CD4-positive, alpha-beta T cell treated with Interleukin-1 beta for 1 hour (primary cell): ENCODE measurements at places on chromosomes 3 and 15.

- no peak for DNase-seq
These were observed 24.8 kb downstream of the TPM1 start for GRCh38 chr15:63067306-63067705.

GRCh38 chr15:78213956-78214355 lies 20.4 kb downstream of the ACSBG1 start:
- no peak for DNase-seq

GRCh38 chr15:58064082-58064979 lies 1.2 kb downstream of the ALDH1A2 start:
- no peak for DNase-seq

DNA sequence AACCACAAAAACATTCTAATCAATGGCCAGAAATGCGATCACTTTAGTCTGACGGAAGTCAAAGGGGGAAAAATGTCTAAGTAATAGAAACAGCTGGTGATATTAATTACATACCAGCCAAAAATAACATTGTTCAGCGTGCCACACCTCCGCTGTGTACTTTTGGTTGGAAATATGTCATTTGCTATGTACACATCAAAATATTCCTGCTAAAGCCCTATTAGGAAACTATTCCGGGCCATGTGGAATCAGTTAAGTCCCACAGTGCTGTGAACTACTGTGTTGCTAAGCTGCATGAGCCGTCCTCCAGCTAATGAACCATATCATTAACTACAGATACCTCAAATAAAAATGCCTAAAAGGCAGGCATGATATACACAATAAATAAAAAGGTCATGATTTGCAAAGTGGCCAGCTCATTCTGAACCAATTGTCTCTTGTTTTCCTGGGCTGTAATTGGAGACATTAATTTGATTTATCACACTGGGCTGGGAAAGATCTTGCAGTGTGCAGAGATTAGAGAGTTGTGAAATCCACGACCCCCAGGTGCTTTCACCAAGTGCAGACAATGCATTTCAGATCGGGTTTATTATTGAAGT lies 200.5 kb upstream of the LRTM1 start:
- no peak for DNase-seq

DNA sequence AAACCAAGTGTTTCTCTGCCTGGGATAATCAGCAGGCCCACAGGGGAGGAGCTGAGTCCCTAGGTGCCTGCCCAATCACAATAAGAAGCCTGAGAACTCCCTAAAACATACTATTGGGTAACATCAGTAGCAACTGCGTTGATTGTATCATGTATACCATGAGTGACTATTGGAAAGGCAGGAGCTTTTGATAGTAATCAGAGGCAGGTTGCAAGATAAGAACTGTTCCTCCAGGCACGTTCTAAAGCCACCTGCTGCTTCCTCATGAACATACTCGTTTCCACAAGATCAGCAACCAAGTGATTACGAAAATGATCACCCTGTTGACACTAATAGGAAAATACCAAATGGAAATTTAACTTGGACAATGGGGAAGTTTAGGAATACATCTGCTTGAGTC lies 6.7 kb downstream of the MYLK start:
- no peak for DNase-seq

GRCh38 chr3:66140106-66140505 lies 80.7 kb upstream of the SLC25A26 start:
- no peak for DNase-seq

DNA sequence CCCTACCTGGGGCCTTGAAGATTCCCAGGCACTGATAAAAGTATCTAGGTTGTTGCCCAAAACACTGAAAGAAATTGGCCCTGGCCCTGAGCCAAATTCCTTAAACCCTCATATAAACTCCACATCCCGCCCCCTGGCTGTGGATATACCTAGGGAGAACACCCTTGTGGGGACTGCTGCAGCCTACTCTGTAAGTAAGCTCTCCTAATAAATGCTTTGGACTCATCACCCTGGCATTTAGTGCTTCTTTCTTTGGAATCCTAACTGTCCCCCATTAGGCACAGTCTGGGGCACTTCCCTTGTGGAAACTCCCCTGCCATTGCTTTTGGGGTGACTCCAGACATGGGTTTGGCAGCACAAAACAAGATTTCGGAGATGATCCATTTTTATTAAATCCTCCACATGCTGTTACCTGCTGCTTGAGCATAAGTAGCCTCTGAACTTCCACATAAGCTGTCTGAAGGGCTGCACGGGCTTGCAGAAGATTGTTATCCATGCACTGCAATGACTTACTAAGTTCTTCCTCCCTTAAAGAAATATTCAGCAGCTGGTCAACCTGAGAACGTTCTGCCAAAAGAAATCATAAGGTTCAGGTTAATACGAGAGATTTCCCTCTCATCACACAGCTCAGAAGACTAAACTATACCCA lies 46.4 kb downstream of the ZNF106 start:
- no peak for DNase-seq

DNA sequence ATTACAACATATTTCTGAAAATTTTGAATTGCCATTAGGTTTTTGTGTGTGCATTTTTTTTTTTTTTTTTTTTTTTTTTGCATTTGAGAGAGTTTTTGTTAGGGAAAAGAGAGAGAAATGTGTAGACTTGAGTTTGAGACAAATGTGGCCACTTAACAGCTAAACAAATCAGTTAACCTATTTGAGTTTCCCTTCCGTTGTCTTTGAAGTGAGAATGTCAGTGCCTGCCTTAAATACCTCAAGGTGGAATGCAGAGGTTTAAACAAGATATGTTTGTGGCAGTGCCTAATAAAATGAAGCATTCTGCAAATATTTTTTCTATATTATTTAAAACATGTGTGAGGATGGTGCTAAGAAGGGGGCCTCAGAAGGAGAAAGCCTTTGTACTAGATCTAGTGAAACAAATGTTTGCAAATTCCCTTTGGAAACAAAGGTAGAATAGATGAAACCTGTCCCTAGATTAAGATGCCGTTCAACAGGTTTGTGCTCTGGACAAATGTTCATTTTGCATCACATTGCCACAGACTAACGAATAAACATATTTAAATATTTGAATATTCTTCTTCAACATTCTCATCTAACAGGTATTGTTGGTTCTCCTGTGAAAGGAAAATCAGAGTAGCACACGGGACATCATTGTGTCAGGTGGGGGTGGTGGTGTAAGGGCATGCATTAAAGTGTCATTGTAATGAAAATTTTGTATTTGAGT lies 80.7 kb downstream of the SATB1 start:
- DNase-seq, result no peak

DNA sequence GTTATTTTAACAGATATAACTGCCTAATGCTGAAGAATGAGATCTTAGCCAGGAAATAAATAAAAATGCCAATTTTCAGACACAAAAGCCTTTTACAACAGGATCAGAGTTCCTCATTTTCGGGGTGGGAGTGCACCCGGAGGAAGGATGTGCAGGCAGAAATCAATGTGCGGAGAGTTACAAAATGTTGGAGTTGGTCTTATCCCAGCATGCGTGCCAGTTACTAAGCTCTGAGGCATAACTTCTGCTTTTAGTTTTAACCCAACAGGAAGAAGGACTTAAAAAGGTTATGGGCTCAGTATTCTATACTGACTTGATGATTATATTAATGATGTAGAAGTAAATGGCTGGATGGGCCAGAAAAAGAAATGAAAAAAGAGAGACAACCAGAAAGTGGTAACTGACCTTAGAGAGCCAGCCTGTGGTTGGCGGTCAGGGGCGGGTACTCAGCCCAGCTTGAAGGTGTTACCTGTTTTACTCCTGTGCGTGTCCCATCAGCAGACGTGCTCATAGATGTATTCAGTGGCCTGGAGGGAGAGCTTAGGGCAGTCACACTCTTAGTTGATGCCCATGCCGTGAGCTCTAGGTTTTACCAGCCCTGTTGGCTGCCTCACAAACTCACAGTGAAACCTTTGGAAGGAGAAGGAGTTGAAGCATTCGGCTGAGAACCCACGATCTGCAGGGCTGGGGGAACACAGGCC lies 164.7 kb downstream of the SV2B start:
- DNase-seq, result peak; percentile 18

DNA sequence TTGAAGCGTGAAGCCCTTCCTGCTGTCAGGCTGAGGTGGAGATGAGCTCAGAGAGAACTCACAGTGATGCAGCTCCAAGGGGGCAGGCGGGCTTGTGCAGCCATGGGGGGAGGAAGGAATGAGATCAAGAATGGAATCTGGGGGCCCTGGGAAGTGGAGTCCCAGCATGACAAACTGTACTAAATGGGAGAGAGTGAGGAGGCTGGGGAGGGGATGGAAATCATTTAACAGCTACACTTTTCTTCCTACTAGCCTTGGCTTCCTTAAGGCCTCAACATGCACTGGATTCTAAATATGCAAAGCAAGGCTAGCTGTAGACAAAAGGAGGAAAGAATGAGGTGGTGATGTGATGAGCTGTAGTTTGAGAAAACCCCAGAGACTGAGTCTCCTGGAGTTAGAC lies 133.9 kb downstream of the EEFSEC start:
- DNase-seq, result no peak

- no peak for DNase-seq
These were observed 230.2 kb upstream of the IGF1R start for GRCh38 chr15:98418122-98418521.

GRCh38 chr3:45861043-45861719 lies 19.3 kb upstream of the LZTFL1 start:
- no peak for DNase-seq

DNA sequence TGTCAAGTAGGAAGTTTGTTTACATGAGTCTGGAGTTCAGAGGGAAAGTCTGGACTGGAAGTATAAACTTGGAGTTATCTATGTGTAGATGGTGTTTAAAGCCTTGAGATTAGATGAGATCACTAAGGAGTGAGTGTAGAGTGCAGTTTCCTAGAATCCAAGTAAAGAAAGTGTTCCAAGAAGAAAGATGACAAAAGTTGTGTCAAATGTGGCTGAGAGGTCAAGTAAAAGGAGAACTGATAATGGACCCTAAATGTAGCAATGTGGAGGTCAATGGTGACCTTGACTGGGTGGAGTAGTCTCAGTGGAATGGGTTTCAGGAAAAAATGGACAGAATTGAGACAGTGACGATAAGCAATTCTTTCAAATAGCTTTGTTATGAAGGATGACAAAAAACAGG lies 39.9 kb upstream of the ULK4 start:
- no peak for DNase-seq

- DNase-seq, result no peak
These were observed 60.8 kb upstream of the HES1 start for GRCh38 chr3:194075088-194075615.

DNA sequence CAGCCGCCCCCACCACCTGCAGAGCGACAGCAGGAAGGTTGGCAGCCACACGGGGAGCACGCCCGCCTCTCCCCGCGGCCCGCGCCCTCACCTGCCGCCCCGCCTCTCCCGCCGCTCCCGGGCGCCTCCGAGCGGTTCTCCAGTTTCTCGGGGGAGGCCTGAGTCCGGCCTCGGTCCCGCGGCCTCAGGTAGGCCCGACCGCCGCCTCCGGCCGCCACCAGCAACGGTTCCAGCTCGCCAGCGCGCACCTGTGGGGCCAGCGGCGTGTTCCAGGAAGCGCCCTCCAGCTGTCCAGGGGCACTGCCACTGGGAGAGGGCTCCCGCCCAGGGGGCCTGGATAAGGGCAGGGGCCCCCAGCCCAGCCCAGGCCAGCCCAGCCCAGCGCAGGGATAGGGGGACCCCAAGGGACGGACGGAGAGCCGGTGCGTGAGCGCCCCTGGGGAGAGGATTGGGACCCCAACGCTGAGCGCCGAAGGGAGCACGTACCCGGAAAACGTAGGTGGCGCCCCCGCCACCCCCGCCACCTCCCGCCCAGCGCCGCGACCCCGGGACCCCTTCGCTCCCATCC lies 2.2 kb downstream of the LTK start:
- no peak for DNase-seq

GRCh38 chr15:69434238-69434637 lies 18.4 kb upstream of the RPLP1 start:
- DNase-seq, result no peak

GRCh38 chr3:16419640-16420241 lies 93.8 kb downstream of the RFTN1 start:
- no peak for DNase-seq

- no peak for DNase-seq
These were observed 4.5 kb downstream of the DNAJC13 start for GRCh38 chr3:132421832-132422231.

DNA sequence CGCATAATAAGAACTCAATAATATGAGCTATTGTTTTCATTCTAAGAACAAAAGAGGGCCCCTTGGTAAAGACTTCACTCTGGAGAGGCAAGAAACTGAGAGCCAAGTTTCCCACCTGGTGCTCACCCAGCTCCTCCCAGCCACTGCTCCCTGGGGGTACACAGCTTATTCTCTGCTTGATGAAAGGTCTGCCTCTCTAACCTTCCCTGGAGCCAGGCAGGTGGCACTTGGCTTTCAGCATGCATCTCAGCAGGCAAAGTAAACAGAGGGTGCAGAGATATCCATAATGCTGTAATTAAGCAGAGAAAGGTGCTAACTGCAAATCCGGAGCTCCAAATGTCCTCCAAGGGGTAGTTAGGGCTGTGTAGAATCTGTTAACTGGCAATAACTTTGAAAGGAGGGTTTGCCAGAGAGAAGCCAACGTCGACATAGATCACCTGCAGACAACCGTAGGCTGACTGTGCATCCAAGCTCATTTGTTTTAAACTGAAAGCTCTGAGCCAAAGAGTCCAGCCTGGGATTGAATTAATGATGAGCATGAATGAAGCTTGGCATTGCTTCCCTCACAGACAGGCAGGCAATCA lies 159.6 kb upstream of the PROK2 start:
- DNase-seq, result no peak

- no peak for DNase-seq
These were observed 32.7 kb downstream of the ARL14 start for GRCh38 chr3:160709477-160710182.

GRCh38 chr3:112390783-112391641 lies 58.1 kb downstream of the CD200 start:
- DNase-seq, result no peak

DNA sequence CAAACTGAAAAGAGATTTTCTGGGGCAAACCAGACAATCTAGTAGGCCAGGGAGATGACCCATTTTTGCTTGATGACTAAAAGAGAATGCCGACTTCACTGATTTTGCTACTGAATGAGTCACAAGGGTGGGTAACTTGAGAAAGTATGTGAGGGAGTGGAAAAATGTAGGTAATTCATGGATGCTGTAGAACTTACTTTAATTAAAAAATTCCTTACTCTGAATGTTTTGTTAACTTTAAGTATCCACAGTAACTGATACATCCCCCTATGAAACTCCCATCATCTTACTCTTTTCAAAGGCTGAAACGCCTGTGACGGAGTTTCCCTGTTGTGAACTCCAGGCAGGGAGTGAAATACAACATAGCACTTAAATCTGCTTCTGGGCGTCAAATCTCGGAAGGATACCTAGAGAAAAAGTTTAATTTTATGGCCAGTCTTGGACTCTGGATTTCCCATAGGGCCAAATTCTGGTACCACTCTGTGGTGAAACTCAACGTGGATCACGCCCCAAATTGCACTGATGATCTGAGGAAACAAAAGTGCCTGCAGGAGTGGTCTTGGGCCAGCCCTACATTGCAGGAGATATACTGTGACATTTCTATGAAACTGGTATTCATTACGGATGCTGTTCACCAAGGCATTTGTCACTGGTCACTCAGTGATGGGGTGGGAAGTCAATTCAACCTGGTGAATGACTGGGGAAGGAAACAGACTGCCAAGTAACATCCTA lies 24.0 kb downstream of the GOLIM4 start:
- DNase-seq, result no peak
